ENCODE measurements at places on chromosomes 13 and 19. TPM values are rescaled to one million over a fixed set of nuclear protein-coding genes. Genes with fewer than 3 reads are reported as not detected.
A peak's percentile ranks its signal among the peaks of the same experiment; 100 is the strongest.

ZNF723 gene
- total RNA-seq, result not detected

NLRP12 gene
- not detected for total RNA-seq

ZNF490 gene
- 8.7 TPM for total RNA-seq

PCP2 gene
- total RNA-seq, result 1.5 TPM

GRK1 gene
- 0.07 TPM for total RNA-seq

PNMA8B gene
- total RNA-seq, result not detected

DNA sequence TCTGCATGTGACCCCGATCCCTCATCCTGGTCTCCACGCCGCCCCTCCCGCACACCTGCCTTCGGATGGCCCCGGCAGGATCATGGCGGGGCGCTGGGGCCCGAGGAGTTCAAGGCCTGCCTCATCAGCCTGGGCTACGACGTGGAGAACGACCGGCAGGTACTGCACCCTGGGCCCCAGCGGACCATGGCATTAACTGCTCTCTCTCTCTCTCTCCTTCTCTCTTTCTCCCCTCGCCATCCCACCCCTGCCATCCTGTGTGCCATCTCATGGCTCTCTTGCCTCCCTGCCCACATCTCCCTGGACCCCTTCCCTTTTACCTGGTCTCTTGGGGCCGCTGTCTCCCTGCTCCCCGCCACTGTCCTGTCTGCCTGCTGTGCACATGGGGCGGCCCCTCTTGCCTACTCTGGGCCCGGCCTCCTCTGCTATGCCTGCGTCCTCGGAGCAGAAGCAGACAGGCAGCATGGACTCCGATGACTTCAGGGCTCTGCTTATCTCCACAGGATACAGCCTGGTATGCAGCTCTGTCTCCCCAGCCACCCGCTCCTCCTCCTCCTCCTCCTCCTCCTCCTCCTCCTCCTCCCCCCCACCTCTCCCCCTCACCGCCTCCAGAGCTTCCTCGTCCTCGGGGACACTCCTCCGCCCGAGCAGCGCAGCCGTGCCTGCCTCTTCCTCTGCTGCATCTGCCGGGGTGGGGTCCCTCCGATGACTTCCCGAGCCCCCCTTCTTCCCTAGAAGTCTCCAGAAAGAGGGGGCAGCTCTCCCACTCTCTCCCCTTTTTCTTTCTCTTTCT is 16.2 kb downstream of the CAPN12 start:
- no peak for DNase-seq
- H3K27me3 ChIP-seq, result no peaks in the 10 kb centered on the region
- peaks cover 40% of the 10 kb centered on the region for H3K36me3 ChIP-seq

- no peaks in the 10 kb centered on the region for H3K36me3 ChIP-seq
- H3K4me1 ChIP-seq, result no peaks in the 10 kb centered on the region
- H3K27me3 ChIP-seq, result peaks cover 7% of the 10 kb centered on the region
- H3K4me3 ChIP-seq, result no peak overlapping the region
- peak; percentile 90 for DNase-seq
These were observed 38.4 kb upstream of the TCF3 start for GRCh38 chr19:1690699-1691307.

- peaks cover 50% of the 10 kb centered on the region for H3K4me1 ChIP-seq
- H3K27me3 ChIP-seq, result no peaks in the 10 kb centered on the region
- H3K36me3 ChIP-seq, result peaks cover 19% of the 10 kb centered on the region
These were observed 12.4 kb upstream of the CBLC start for GRCh38 chr19:44765033-44765948.

GRCh38 chr13:39684531-39685137 is 29.2 kb downstream of the COG6 start:
- DNase-seq, result no peak
- H3K27me3 ChIP-seq, result no peaks in the 10 kb centered on the region
- H3K4me1 ChIP-seq, result peaks cover 18% of the 10 kb centered on the region
- H3K4me3 ChIP-seq, result no peak overlapping the region
- H3K36me3 ChIP-seq, result peaks cover 27% of the 10 kb centered on the region

DNA sequence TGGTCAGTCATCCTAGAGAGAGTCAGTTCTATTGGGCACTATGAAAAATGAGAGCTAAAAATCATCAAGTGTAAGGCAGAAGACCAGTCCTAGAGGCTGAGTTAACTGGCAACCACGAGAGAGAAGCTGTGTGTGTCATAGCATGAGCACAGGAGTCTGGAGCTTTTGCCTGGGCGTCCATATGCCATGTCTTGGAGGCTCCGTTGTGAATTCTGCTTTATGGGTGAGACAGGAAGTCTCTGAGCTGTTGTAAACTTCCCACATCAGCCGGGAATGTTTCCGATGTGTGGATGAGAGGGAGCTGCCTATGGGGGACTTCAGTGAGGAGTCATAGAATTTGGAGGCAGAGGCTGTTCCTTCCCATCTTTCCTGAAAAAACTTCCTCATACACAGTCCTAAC is 120.0 kb downstream of the ITGBL1 start:
- H3K27me3 ChIP-seq, result no peaks in the 10 kb centered on the region
- H3K4me1 ChIP-seq, result no peaks in the 10 kb centered on the region
- no peak overlapping the region for H3K27ac ChIP-seq
- no peak for DNase-seq
- no peaks in the 10 kb centered on the region for H3K36me3 ChIP-seq
- no peak overlapping the region for H3K4me3 ChIP-seq

DNA sequence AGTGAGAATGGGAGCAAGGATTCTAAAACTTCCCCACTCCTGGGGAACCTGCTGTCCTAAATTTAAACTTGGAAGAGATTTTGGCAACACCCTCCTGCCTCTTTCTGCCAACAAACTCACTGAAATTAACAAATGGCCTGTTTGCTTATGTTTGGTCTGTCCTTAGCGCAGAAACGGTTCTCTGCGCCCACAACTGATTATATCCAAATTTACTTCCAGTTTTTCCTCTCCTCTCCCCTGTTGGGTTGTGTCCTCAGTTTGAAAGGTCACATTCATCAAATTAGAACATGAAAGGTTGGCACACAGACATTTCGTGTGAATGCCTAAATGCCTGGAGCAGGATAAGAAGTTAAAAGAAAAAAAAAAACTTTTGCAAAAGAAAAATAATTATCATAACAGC is 56.4 kb upstream of the MRI1 start:
- H3K27ac ChIP-seq, result no peak overlapping the region
- H3K4me3 ChIP-seq, result no peak overlapping the region
- no peaks in the 10 kb centered on the region for H3K27me3 ChIP-seq
- no peak for DNase-seq
- H3K36me3 ChIP-seq, result no peaks in the 10 kb centered on the region
- H3K4me1 ChIP-seq, result no peaks in the 10 kb centered on the region

- peaks cover 7% of the 10 kb centered on the region for H3K36me3 ChIP-seq
- no peaks in the 10 kb centered on the region for H3K27me3 ChIP-seq
- H3K27ac ChIP-seq, result no peak overlapping the region
- H3K4me1 ChIP-seq, result peaks cover 7% of the 10 kb centered on the region
These were observed 27.3 kb downstream of the PIP5K1C start for GRCh38 chr19:3672993-3673392.

DNA sequence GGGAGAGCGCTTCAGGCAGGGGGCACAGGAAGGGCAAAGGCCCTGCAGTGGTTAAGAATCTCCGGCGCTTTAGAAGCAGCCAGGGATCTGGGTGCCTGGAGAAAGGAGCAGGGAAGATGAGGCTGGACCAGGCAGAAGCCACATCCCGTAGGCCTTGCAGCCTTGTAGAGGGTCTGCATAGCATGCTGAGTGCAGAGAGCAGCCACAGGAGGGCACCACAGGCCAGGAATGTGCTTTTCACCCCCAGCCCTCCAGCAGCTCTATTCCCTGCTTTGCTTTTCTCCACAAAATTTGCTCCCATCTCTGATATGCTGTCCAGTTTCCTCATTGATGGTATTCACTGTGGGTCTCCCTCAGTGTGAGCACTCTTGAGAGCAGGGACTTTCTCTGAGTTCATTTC is 5.7 kb downstream of the WDR62 start:
- peaks cover 18% of the 10 kb centered on the region for H3K4me1 ChIP-seq
- H3K4me3 ChIP-seq, result no peak overlapping the region
- H3K36me3 ChIP-seq, result peaks cover 28% of the 10 kb centered on the region
- H3K27me3 ChIP-seq, result no peaks in the 10 kb centered on the region

- H3K36me3 ChIP-seq, result no peaks in the 10 kb centered on the region
- H3K27ac ChIP-seq, result no peak overlapping the region
- H3K4me1 ChIP-seq, result no peaks in the 10 kb centered on the region
- no peak overlapping the region for H3K4me3 ChIP-seq
- no peak for DNase-seq
These were observed 130.0 kb downstream of the SIPA1L3 start for GRCh38 chr19:38036707-38037611.

- no peaks in the 10 kb centered on the region for H3K27me3 ChIP-seq
- H3K27ac ChIP-seq, result no peak overlapping the region
- H3K36me3 ChIP-seq, result peaks cover 13% of the 10 kb centered on the region
- H3K4me1 ChIP-seq, result peaks cover 5% of the 10 kb centered on the region
These were observed 4.1 kb upstream of the ZNF841 start for GRCh38 chr19:52099497-52100138.

DNA sequence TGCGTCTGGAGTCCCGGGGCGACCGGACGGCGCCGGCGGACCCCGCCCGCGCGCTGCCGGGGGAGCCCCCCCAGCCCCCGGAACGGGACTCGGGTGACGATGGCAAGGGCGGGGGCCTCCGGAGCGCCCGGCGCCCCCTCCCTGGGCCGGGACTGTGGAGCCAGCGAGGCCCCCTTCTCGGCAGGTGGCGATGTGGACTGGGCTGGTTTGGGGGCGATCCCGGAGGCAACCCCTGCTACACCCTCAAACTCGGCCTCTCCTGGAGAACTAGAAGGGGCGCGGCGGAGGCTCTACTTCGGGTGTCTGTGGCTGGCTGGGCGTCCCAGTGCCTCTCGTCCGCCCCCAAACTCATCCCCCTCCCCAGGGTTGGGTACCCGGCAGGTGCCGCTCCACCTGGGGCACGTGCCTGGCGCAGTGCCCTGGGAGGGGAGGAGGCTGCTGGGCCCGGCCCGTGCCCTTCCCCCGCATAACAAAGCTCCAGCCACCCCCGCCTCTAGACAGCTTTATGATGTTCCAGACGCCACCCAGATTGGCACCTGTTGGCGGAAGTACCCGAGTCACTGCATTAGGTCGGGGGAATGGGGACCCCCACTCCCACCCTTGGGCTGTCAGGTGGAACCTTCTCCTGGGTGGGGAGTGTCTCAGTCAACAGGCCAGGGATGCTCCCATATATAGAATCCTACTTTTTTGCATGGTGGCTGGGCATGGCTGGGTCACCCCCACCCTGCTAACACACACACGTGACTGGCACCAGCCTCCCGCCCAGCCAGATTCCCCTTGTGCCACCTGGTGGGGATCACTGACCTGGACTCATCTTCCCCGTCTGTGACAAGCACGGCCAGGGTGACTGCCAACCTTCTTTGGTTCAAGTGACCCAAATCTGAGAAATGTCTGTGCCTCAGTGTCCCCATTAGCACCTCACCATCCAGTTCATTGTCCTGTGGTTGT is 722 bp downstream of the PKN1 start:
- H3K4me1 ChIP-seq, result peaks cover 36% of the 10 kb centered on the region
- peaks cover 12% of the 10 kb centered on the region for H3K27me3 ChIP-seq

GRCh38 chr19:17829855-17830566 is 8.7 kb upstream of the INSL3 start:
- no peak overlapping the region for H3K4me3 ChIP-seq
- peaks cover 5% of the 10 kb centered on the region for H3K4me1 ChIP-seq
- H3K36me3 ChIP-seq, result peaks cover 73% of the 10 kb centered on the region
- H3K27me3 ChIP-seq, result no peaks in the 10 kb centered on the region

- H3K36me3 ChIP-seq, result peaks cover 72% of the 10 kb centered on the region
- peak overlapping the region; percentile 88 for H3K27ac ChIP-seq
- H3K27me3 ChIP-seq, result no peaks in the 10 kb centered on the region
These were observed 11.3 kb upstream of the PLA2G4C start for GRCh38 chr19:48121909-48122371.
